ENCODE measurements at places on chromosomes 2 and 18.

DNA sequence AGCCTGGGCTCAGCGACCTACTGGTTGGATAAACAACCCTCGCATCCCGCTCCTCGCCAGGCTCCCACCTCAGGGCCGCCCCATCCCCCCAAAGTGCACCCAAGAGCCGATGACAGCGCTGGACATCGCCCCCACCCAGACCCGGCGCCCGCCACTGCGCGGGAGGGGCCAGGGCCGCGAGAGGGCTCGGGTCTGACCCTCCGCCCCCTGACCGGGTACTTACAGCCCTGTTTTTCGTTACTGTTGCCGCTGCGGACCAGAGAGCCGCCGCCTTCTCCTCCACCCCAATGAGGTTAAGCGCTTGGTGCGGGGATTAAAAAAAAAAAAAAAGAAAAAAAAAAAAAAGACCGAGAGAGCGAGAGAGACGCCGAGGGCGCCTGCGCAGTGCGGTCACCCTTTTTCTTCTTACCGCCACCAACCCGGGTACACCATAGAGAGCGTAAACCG is at the start of gene CLASP1:
CLASP1 (minus strand) TSS at position 314 of the 447 bp plus-strand sequence. CDS start 43,567 bp downstream, outside the sequence.
- DNase-seq = peak; percentile 95

GRCh38 chr2:135226961-135227360 is 174.9 kb downstream of the RAB3GAP1 start:
- no peak for DNase-seq

DNA sequence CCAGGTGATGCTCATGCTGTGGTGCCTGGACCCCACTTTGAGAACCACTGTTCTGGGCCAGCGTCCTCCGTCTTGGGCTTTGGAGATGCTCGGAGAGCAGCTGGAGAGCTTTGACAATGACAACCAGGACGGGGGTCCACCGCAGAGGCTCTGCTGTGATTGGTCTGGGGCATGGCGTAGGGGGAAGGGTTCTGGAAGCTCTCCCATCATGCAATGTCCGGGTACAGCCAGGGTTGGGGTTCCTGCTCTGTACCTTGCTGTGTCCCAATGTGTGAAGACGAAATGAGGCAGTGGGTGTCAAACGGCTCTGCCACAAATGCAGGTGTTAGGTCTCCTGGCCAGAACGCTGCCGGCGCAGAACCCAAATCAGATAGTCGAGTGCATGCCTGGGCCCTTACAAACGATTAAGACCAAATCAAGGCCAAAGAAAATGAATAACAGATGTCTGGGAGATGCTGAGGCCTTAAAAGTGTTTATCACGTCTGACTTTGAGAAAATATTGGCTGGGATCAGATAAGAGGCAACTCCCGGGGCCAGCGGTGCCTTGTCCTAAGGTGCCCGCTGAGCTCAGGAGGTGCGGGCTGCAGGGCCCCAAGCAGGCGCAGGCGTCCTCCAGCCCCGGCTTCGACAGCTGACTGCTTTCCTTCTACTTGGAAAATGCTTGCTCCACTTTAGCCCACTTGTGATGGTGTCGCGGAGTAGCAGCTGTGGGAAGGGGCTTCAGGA is 117.2 kb downstream of the VAPA start:
- no peak for DNase-seq

DNA sequence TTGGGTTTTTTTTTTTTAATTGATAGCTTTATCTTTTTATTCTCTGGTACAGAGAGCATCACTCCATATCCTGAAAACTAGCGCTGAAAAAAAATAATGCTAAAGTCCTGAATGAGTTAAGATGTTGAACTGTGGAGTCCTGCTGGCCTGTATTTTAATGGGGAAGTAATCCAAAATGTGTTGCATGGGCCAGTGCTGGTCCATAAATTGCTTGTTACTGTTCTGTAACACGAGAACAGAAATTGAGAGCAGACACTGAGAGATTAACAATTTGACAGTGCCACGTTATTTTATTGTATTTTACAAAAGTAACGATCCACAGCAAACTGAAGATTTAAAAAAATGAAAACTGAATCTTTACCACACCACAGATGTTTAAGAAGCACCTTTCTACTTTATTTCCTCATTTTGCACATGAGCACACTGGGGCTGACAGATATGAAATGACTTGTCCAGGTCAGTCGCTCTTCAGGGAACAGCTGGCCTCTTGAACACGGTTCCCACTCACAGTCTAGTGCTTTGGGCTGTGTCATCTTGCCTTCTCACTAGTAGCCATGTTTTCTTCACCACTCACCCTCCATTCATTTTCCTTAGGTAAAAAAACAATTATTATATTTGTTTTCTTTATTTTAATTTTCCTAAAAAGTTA is 35.3 kb downstream of the ZCCHC2 start:
- DNase-seq = no peak

DNA sequence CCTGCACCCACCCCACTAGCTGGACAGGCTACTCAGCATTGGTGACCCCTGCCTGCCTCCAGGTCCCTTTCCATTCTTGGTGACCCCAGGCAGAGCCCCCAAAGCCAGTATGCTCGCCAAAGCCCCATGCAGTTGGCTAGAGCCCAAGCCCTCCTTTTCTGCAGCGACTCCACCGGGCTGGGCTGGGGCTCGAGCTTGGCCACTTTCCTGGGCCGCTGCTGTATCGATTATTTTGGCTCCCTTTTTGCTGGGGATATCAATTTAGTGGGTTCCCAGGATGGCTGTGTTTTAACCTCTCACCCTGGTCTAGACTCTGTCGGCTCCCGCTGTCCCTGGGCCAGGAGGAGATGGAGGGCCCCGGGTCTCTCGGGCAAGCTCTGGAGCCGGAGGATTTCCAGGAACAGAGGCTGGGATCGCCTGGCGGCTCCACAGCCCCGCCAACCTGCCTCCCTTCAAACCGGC is 76.0 kb downstream of the SMAD7 start:
- no peak for DNase-seq

GRCh38 chr2:73006969-73007710 is 64.4 kb downstream of the SFXN5 start:
- DNase-seq = no peak
